Stimulated activated CD8-positive, alpha-beta memory T cell treated with anti-CD3 and anti-CD28 coated beads, Interleukin-7, amount 100 ng/mL, for 4 hours (primary cell): ENCODE measurements at places on chromosomes 12 and 14.

- no peak for DNase-seq
These were observed 72.9 kb downstream of the DDX51 start for GRCh38 chr12:132071040-132071810.

- no peak for DNase-seq
These were observed 5.5 kb downstream of the TMEM52B start for GRCh38 chr12:10184261-10184843.

DNA sequence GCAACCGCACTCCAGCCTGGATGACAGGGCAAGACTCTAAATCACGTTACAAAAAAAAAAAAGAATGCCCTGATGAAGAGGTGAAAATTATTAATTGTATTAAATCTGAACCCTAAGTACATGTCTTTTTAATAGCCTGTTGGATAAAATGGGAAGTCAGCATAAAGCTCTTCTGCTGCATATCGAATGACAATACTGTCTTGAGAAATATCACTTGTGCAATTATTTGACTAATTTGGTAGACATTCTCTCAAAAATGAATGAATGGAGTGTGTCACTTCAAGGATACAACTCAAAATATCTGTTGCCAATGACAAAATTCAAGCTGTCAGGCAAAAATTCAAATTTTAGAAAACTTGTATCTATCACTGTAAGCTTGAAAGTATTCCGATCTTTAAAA, 38.9 kb downstream of the DNAI7 start:
- DNase-seq: no peak

- no peak for DNase-seq
These were observed 16.5 kb upstream of the GABARAPL1 start for GRCh38 chr12:10196210-10196609.
